Choroid plexus epithelial cell (primary cell): ENCODE measurements at places on chromosomes 3 and 15.
A peak's percentile ranks its signal among the peaks of the same experiment; 100 is the strongest.

DNA sequence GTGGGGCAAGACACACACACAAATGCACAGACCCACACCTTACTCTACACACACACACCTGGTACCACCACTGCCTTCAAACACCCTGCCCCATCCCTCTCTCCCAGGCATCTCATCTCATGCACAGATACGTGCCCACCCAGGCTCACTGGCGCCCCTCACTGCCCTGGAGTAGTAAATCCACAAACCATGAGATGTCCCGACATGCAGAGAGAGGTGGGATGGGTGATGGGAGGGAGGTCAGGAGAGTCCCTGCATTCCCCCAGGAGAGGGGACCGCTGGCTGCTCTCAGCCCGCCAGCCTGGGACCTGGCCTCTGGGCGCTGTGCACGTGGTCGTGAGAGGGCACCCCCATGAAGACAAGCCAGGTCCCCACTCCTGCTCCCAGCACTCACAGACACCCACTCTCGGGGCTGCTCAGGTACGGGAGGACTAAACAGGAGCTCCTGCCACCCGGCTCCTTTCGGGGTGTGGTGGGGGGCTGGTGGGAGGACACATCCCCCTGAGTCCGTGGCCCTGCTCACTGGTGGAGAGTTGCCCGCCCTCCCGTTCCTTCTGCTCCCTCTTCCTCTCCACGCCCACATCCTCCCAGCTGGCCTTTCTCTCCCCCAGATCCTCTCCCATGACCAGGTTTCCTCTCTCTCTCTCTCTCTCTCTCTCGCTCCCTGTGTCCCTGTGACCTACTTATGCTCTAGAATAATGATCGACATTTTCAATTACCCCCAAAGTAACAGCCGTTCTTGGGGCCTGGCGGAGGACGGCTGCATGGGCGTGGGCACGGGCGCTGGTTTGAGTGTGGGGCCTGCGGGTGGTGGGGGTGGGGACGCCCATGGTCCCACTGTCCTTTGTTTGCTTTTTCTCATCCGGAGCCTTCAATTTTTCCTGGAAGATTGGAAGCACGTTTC is 18.9 kb upstream of the CSPG4 start:
- DNase-seq, result peak; percentile 63

GRCh38 chr3:168865022-168865551 is 769.4 kb upstream of the GOLIM4 start:
- peak; percentile 65 for DNase-seq

- no peak for DNase-seq
Measured at GRCh38 chr15:23548071-23548470, 17.4 kb upstream of the MKRN3 start.

GRCh38 chr3:11238880-11239279 is 33.3 kb upstream of the ATG7 start:
- peak; percentile 94 for DNase-seq

DNA sequence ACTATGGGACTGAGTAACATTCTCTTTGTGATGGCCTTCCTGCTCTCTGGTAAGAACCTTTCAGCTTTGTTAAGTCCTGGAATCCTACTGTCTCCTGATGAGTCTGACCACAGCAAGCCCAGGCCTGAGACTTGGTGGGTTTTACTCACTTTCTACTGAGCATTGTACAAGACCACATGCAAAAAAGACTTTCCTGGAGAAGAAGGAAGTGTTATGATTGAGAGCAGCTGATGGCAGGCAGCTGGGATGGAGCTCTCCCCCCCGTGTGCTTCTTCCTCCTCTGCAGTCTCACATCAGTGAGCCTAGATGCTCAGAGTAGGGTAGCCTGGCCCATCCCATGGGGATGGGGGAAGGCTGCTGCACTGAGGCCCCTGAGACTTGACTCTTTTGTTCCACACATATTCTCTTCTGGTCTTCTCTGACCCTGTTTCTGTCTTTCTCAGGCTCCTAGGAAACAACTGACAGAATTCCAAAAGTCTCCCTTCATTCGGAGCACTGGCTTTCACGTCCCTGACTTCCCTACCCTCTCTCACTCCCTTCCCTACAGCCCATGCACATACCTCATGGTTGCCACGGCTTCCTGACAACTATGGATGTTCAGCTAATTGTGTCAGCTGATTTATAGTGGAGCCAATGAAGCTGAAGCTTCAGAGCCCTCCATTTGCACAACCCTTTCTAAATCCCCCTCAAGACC is 36.6 kb downstream of the CD86 start:
- no peak for DNase-seq

DNA sequence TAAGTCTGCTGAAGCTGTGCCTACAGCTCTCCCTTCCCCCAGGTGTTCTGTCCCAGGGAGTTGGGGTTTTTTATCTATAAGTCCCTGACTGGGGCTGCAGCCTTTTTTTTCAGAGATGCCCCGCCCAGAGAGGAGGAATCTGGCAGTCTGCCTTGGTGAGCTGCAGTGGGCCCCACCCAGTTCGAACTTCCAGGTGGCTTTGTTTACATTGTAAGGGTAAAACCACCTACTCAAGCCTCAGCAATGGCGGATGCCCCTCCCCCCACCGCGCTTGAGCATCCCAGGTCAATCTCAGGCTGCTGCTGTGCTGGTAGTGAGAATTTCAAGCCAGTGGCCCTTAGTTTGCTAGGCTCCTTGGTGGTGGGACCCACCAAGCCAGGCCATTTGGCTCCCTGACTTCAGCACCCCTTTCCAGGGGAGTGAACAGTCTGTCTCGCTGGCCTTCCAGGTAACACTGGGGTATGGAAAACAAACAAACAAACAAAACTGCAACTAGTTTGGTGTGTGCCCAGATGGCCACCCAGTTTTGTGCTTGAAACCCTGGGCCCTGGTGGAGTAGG is 189.4 kb downstream of the MFSD1 start:
- no peak for DNase-seq

DNA sequence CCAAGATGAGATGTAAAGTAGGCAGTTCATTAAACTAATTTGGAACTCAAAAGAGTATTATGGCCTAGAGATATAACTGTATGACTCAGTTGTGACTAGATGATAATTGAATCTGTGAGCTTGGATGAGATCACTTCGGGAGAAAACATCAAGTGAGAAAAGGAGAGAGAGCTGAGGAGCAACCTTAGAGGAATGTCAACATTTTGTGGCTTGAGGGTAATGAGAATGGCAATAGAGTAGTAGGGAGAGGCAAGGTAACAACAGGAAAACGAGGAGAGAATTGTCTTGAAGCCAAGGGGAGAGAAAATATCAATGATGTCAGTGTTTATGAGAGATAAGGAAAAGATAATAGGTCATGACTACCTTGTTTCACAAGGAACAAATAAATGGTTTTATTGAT is 580.2 kb downstream of the NLGN1 start:
- DNase-seq, result no peak

- DNase-seq, result no peak
Measured at GRCh38 chr3:50562861-50563260, 4.7 kb downstream of the C3orf18 start.

GRCh38 chr3:122318620-122319019 is 6.4 kb upstream of the CSTA start:
- no peak for DNase-seq

GRCh38 chr3:100386437-100387074 is 14.3 kb downstream of the TOMM70 start:
- DNase-seq, result peak; percentile 75
